ENCODE measurements at places on chromosomes 1 and 21.

- no peak for DNase-seq
These were observed 11.7 kb upstream of the CD55 start for GRCh38 chr1:207309745-207310273.

DNA sequence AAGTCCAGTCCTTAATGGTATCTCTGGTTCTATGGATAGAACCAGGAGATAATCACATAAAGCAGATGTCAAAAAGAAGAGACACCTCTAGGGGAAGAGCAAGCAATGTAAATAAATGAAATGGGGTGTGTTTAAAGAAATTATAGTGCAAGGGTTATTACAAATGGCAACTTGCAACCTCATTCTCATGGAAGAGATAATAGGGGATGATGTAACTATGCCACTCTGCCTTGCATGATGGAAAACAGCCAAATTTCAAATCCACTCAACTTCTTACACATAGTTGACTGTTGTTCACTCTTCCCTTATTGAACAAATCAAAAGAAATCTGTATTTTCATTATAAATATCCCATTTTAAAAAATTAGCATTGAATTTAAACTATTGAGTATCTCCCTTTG, 274.0 kb upstream of the TMPRSS15 start:
- no peak for DNase-seq

DNA sequence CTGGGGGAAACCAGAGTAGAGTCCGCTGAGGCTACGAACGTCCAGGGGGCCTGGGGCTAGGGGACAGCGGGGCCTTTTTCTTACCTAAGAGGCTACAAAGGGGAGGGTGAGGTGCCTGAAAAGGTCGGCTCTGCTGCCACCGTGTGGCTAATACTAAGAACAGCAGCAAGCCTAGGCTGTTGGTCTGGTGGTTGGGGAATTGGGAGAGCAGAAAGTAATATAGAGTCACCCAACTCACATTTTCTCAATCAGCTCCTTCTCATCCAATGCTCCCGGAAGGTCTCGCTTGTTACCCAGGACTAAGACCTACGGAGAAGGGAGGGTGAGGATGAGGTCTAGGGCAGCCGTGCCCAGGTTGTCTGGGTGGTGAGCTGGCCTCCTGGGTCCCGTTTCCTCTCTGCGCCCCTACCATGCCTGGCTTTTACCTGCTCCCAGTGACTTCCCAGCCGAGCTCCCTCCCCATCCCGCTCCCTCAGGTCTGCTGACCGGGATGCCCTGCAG, 9.3 kb downstream of the ARL8A start:
- DNase-seq = peak; percentile 51

DNA sequence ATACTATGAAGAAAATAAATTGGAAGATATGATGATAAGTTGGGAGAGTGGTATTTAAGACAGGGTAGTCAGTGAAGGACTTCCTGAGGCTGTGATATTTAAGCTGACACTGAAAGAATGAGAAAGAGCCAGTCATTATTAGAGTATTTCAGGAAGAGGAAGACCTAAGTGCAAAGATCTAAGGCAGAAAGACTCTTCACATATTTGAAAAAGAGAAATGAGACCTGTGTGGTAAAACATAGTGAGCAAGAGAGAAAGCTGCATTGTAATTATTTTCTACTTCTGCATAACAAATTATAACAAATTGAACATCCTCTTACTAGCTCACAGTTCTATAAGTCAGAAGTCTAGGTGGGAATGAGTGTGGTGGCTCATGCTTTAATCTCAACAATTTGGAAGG, 34.6 kb upstream of the DOCK7 start:
- no peak for DNase-seq

DNA sequence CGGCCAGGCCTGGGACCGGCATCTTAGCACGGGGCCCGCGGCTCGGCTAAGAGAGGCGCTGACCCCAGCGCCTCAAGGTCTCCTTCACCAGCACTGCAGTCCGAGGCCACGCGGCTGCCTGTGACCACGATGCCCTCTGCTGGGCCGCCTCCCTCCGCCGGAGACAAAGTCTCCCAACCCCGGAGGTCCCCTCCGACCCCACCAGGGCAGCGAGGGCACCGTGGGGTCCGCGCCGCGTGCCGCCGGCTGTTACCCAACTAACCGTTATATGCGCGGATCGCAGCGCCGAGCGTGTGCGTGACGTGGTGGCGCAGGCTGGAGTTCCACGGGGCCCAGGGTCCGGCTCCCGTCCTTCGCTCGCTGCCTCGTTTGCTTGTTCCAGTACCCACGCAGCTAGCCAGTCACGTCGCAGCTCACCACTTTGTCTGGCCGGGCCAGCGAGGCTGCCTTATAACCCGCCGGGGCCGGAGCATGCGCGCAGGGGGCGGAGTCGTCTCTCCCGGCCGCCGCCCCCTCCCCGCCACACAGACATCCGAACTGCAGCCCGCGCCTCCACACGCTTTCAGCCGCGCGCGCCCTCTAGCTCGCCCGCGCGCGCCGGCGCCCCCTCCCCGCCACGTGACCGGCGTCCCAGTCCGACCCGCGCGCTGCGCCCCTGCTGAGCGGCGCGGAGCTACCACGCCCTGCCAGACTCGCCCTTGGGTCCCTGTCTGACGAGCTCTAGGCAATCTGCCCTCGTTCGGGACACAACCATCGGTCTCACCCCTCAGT, at the start of gene SLC16A1:
Gene SLC16A1, minus strand, starts transcription at position 424 of the 771 bp plus-strand sequence. CDS start 26,888 bp downstream, outside the sequence.
- DNase-seq = peak; percentile 91

DNA sequence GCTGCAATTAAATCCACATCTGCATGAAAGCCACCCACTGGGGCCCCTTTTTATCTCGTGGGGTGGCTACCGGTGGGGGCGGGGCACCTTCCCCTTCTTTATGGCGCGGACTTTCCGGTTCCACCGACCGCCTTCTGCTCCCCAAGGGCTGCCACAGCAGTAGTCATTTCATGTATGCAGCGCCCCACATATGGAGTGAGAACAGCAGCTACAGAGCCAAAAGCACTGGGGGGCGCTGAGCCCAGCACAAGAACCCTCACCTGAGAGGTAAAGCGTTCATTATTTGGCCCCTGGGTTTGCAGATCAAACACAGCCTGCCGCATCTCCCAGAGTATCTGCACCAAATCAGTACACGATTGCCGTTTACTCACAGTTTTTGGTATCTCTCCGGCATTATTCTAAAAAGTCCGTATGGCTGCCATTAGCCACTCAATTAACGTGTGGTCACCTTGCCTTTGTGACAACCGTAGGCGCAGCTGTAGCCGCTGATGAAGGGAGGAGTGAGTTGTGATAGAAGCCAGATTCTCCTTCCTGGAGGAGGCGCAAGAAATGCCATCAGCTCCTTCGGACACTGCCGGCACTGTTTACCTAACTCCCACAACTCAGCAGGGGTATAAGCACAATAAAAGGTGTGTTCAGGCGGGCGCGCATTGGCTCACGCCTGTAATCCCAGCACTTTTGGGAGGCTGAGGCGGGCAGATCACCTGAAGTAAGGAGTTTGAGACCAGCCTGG, 30.4 kb upstream of the CR2 start:
- no peak for DNase-seq

DNA sequence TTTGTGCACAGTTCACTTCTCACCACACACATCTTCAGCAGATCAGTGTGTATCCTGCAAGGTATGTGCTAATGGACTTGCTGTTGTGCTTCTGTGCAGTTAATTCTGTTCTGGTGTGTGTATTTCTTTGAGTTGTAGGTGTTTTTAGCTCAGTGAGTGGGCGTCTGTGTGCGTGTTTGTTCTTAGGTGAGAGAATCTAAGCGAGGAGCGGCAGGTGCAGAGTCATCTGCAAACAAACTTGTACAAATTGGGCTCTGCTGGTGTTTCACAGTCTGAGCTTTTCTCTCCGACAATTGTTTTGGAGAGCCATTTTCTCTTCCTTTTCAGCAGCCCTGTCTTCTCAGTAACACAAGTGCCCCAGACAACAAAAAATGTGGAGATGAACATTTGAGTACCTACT, 43.6 kb downstream of the ACP6 start:
- DNase-seq = no peak

- no peak for DNase-seq
These were observed 132.9 kb downstream of the COQ8A start for GRCh38 chr1:227072991-227073390.

GRCh38 chr1:244680667-244681066, 27.7 kb downstream of the DESI2 start:
- no peak for DNase-seq

DNA sequence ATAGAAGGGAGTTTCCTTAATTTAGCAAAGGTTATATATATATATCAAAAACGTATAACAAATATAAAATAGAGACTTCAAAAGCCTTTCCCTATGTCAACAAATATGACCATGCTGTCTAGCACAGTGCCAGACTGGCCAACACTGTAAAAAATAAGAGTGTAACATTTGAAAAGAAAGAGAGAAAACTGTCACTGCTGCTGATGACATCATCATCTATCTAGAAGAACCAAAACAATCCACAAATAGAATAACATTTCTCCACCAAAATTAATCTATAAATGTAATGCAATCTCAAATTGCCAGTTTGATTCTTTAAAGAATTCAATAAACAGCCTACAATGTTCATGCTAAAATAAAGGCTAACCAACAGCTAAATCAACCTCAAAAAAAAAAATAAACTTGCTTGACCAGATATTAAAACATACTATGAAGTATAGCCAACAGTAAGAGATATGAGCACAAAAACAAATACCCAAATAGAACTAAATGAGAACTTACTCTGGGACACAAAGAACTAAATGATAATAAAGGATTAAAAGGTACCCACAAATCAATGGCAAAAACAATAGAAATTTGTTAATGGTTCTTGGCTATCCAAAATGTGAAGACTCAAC, 50.2 kb downstream of the ENAH start:
- DNase-seq = no peak

DNA sequence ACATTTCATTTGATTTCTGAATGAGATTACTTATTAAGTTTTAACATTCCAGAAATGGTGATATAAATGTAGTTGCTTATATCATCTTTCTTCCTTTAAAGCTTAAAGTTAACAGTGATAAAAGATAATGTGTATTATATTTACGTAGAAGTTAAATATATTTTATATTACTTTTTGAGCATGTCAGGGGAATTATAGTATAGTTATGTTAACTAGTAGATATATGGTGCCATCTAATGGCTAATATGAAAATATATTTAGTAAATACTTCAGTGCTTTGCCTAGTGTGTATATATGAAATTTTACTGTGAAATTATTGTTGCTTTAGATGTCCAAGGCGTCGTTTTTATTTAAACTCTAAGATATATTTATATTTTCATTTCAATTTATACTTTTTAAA, 51.5 kb downstream of the SYT14 start:
- DNase-seq = no peak

DNA sequence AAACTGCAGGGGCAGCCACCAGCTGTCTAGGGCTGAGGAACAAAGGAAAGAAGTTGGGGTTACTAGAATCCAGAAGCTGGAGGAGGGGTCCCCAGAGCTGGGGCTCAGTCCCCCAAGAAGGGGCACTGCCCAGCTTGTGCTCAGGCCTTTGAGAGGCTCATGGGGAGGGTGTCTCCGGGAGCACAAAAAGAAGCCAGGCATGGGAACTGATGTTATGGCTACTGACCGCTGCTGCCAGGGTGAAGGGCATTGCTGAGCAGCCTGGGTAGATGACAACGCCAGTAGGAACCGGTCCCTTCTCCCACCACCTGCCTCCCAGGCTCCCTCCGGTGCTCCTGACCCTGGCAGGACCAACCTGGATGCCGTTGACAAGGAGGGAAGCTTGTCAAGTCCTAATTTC, 762.5 kb upstream of the TPTE start:
- DNase-seq = no peak

DNA sequence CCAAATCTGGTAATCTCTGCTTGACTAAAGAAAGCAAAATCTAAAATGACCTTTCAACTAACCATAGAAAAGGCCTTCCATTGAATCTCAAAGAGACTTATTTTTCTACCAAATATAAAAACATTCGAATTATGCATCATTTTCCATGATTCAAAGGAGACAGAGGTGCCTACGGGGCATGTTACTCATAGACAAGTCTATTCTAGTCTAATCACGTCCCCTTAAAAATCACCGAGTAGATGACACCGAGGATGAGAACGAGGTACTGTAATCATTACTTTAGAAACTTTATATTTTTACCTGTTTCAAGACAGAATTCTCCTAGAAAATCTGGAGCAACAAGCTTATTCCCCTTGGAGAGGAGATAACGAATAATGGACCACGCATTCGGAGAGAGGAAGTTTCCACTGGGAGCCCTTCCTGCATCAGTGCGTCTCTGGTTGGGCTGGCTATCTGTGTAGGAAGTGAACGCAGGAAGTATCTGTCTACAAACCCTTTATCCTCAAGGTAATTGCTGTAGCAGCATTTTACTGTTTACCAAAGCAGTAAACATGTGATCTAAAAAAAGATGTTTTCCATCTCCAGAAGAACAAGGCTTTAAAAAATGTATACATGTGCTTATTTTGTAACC, 9.5 kb downstream of the ERG start:
- no peak for DNase-seq

- DNase-seq = no peak
These were observed 15.9 kb upstream of the TSPEAR start for GRCh38 chr21:44727321-44727720.

DNA sequence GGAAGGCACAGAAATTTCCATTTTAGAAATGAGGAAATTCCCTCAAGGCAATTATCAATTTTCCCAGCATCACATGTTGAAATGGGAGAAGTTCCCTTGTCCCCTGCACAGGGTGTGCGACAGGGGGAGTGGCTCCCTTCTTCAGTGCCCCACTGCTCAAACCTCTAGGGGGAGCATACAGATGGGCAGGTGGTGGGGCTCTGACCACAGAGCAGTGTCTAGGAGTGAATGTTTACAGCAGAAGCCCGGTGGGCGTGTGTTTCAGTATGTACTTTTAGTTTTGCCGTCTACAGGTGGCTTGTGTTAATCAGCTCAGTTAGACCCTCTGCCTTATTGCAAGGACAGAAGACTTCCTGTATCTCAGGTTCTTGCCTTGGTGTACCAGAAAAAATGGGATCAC, 493.7 kb upstream of the PLXNA2 start:
- no peak for DNase-seq

All from CD4-positive, alpha-beta T cell treated with Interleukin-1 beta for 1 hour (primary cell).